ENCODE measurements at places on chromosomes 13 and 19.

DNA sequence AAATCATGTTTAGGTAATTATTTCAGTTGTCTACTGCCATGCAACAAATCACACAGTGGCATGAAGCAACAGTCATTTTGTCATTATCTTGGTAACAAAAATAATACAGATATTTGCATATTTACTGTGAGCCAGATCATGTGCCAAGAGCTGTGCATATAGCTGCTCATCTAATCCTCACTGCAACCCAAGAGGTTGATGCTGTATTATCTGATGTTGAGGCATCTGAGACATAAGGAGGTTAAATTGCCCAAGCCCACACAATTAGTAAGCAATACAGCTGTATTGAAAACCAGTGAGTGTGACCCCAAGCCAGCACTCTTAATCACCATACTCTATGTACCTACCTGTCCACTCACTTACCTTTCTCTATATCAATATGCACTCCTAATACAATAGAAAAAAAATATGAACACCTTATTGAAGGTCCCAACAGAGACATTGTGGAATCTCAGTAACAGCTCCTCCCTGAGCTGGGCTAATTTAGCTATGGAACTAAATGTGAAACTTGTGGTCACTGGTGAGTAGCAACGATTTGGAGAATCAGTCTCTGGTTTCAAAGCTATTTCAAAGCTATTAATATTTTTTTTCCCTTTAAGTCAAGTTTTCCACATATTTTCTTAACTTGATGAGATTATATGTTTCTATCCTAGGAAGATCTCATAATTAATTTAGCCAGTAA lies 185.2 kb downstream of the KLF12 start:
- no peak for DNase-seq

- peak; percentile 20 for DNase-seq
Measured at GRCh38 chr13:79481685-79482052, 714 bp downstream of the NDFIP2 start.

- DNase-seq = no peak
Measured at GRCh38 chr19:38993271-38993670, 17.7 kb upstream of the FBXO17 start.

GRCh38 chr13:81770868-81771505 lies 1430.1 kb upstream of the SPRY2 start:
- no peak for DNase-seq

DNA sequence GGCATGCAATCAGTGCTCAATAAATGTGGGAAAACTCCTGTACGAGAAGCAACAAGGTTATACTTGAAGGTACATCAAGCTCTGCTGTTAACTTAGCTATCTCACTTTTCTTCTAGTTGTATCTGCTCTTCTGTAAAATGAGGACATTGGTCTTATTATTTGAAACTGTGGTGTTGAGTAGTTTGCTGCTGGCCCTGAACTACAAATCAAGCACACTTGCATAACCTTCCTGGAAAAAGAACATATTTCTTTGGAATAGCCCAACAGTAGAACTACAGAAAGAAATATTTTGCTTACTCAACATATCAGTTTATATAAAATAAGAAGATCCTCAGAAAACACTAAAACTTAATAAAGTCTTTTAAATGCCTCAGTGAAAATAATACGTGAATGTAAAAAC lies 203.0 kb downstream of the KCTD12 start:
- no peak for DNase-seq

GRCh38 chr13:66984241-66984640 lies 245.9 kb downstream of the PCDH9 start:
- DNase-seq = no peak

DNA sequence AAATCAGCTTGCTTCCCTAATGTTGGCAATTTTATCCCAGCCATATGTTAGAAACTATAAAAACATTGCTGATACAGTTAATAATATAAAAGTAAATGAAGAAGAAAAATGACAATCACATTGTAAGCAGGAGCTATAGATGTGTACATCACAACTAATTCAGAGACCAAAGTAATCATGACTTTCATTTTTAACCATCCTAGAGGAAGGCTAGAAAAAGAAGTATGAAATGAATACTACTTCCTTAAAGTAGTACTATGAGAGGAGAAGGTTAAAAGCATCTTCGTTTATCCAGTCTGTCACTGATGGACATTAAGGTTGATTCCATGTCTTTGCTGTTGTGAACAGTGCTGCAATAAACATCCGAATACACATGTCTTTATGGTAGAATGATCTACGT lies 135.5 kb downstream of the IRS2 start:
- no peak for DNase-seq

GRCh38 chr19:7159105-7159933 lies 89.8 kb downstream of the ZNF557 start:
- no peak for DNase-seq

DNA sequence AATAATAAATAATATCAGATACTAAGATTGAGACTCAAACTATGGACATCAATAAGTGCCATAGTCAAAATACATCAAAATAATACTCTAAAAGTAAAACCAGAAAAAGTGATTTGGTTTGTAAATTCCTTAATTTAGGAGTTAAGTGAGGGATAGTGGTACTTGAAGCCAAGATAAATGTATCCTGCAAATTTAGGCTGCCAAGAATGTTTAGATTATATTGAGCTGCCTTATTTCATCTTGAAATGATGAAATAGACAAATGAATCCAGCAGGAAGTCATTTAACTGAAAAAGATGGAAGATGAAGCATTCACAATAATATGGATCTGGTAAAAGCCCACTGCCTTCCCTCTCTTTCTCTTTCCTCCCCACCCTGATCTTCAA lies 112.3 kb downstream of the LRCH1 start:
- no peak for DNase-seq

GRCh38 chr19:18501832-18502231 lies 20.0 kb downstream of the ELL start:
- DNase-seq = no peak

DNA sequence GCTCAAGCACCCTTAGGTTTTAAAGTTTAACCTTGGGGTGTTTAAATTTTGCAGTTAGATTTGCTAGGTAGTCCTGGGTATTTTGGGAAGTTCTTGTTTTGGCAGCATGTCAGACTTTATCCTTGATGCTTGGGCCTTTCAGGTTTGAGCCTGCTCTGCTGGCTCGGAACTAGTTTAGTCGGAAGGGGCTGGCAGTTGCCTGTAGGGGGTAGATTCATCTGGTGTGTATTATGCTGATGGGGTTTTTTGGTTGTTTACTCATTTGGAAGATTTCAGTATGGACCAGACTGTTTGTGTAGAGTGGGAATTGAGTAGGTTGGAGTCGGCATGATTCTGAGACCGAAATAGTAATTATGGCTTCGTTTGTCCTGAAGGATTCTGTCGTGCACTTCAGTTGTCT lies 15.1 kb downstream of the ILF3 start:
- DNase-seq = no peak

DNA sequence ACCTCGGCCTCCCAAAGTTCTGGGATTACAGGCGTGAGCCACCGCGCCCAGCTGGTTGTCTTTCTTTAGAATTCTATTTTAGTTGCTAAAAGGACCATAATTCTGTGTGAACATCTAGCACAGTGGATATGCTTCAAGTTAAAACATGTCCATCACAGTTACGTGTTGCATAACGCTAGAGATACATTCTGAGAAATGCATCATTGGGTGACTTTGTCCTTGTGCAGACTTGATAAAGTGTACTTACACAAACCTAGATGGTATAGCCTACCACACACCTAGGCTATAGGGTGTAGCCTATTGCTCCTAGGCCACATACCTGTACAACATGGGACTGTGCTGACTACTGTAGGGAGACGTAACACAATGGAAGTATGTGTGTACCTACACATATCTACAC lies 35.4 kb downstream of the DOCK9 start:
- no peak for DNase-seq

GRCh38 chr13:107421951-107422350 lies 793.4 kb downstream of the LIG4 start:
- no peak for DNase-seq

DNA sequence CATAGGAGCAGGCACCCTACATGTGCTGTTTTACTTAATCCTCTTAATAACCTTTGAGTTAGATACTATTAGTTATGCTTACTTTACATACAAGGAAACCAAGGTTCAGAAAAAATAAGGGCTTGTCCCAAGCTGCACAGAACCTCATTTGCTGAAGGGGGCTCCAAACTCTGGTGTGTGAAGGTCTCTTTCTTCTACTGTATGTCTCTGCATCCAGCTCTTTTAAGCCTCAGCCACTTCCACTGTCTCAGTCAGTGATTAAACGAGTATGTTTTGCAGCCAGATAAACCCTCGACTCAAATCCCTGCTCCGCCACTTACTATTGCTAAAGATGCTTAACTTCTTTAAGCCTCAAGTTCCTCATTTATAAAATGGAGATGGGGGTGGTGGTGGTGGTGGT lies 112.4 kb upstream of the WASF3 start:
- DNase-seq = no peak

DNA sequence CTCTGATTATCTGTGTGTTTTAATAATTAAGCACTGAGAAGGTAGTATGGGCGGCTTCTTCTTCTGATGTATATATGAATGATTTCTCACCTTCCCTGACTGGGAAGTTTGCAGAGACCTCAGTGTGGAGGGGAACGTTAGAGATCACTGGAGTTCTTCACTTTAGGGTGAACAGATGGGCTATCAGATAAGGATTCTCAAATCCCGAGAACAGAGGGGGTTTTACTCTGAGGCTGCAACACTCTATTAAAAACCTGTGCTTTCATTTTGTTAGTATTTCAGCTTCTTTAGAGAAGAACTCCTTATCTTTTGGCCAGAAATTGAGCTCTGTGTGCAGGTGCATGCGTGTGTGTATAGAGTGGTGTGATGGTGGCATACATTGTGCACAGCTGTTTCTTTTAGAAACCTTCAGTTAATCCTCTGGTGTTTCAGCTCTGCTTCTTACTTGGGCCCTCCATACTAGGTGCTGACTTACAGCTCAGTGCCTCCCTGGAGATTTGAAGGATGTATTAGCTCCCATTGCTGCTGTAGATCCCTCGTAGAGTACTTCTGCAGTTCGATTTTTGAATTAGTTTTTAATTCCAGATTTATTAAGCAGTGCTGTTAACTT lies 45.3 kb upstream of the PCDH9 start:
- no peak for DNase-seq

- no peak for DNase-seq
Measured at GRCh38 chr13:48072304-48072703, 22.6 kb downstream of the MED4 start.
